ENCODE measurements at places on chromosomes 13 and 19. TPM values are rescaled to one million over a fixed set of nuclear protein-coding genes. Genes with fewer than 3 reads are reported as not detected.

GRCh38 chr19:5934069-5934401, 20.0 kb downstream of the CAPS start:
- no peaks in the 10 kb centered on the region for H3K4me1 ChIP-seq
- peaks cover 30% of the 10 kb centered on the region for H3K36me3 ChIP-seq
- DNase-seq, result no peak
- peak overlapping the region; percentile 74 for H3K27ac ChIP-seq

DNA sequence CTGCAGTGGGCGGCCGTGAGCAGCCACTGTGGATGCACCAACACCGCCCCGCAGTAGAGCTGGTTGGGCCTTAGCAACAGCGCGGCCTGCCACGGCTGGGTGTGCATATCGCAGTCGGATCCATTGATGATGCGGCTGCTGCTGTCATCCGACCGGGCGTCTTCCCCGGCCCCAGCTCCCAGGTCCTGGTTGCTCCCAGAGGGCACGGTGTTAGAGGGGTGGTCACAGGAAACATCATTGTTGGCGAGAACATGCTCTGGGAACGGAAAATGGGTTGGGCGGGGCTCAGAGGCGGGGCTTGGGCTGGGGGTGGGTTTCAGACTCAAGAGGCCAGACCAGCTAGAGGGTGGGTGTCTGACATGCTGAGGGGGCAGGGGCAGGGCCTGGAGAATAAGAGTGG, 3.0 kb downstream of the KLK5 start:
- no peaks in the 10 kb centered on the region for H3K36me3 ChIP-seq
- no peak overlapping the region for H3K27ac ChIP-seq
- no peak for DNase-seq
- H3K4me1 ChIP-seq, result no peaks in the 10 kb centered on the region
- H3K27me3 ChIP-seq, result no peaks in the 10 kb centered on the region
- H3K4me3 ChIP-seq, result no peak overlapping the region

ZNF497 gene
- 7.6 TPM for total RNA-seq

DNA sequence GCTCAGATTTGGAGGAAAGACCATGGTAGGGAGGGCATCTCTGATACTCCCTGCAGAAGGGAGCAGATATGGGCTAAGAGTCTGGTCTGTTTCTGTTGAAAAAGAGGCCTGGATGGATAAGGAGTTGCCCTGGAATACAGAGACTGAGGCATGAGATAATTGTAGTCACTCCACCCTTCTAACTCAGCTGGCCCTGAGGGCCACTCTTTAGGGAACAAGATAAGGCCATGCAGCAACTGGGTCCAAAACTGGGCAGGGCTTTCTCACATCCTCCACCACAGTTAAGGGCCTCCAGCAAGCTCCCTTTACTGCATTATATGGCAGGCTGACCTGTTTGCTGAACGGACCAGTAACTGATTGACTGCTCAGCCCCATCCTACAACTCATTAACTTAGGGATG, 1.3 kb downstream of the ZNF749 start:
- H3K36me3 ChIP-seq, result no peaks in the 10 kb centered on the region
- peaks cover 14% of the 10 kb centered on the region for H3K4me1 ChIP-seq
- H3K4me3 ChIP-seq, result peak overlapping the region; percentile 68

- H3K27me3 ChIP-seq, result peaks cover 38% of the 10 kb centered on the region
- H3K36me3 ChIP-seq, result no peaks in the 10 kb centered on the region
- peak; percentile 7 for DNase-seq
- H3K4me1 ChIP-seq, result peaks cover 6% of the 10 kb centered on the region
- peak overlapping the region; percentile 8 for H3K4me3 ChIP-seq
Measured at GRCh38 chr13:34750078-34750931, 191.8 kb upstream of the NBEA start.

SLC8A2 gene
- 4.6 TPM for total RNA-seq

CYSLTR2 gene
- 0.30 TPM for total RNA-seq

ATP4B gene
- total RNA-seq, result not detected

DNA sequence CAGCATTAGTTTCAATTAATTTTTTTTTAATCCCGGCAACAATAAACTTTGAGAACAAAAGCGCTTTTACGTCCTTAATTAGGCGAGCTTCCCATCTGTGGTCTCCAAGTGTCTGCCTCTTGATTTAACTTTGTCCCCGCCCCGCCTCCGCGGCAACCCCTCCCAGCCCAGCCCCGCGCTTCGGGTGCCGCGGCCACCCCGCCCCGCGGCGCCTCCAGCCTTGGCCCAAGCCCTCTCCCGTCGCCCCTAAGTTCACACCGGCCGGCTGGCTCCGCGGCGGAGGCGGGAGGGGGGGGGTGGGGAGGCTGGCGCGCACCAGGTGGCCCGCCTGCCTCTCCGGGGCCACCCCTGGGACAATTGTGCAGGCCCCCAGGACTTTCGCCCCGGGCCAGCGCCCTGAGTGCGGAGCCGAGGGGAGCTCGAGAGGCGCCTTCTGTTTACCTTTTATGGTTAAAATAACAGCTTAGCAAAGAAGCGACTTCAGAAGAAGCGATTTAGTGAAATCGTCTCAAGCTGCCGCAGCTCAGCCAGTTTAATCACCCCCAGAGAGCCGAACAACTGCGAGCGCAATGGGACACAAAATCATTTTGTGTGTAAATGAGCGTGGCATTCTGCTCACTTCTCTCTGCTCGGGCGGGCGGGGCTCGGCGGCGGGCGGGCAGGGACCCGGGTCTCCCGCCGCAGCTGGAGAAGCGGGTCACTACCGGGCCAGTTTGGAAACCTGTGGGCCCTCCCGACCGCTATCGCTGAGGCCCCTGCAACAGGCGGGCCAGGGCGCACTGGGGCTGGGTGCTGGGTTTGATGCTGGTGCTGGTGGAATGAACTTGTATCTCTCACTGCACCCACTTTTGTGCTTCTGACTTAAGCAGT, 1.4 kb downstream of the KCTD15 start:
- DNase-seq, result peak; percentile 66
- peak overlapping the region; percentile 98 for H3K27ac ChIP-seq
- peaks cover 16% of the 10 kb centered on the region for H3K4me1 ChIP-seq
- peaks cover 14% of the 10 kb centered on the region for H3K36me3 ChIP-seq

DNA sequence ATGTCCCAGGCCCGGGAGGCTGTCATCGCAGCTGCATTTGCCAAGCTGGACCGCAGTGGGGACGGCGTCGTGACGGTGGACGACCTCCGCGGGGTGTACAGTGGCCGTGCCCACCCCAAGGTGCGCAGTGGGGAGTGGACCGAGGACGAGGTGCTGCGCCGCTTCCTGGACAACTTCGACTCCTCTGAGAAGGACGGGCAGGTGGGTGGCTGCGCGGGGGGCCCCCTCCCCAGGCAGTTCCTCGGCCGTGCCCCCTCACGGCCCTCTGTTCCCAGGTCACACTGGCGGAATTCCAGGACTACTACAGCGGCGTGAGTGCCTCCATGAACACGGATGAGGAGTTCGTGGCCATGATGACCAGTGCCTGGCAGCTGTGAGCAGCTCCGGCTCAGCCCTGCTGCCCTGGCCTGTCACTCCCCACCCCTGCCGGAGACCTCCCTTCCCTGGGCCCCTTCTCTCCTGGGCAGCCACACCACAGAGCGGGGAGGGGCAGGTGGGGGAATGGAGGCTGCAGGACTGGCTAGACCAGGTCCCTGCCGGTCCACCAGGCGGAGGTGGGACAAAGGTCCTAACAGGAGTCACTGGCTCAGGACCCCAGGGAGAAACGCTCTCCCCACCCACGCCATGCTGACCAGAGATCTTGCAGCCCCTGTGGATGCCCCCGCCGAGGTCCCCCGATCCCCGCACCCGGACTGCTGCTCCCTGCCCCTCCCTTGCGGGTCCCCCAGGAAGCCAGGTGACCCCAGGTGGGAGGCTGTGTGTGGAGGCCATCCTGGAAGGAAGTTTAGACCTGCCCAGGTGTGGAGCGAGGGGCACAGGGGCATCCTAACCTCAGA, 1.1 kb downstream of the CAPS start:
- H3K27ac ChIP-seq, result peak overlapping the region; percentile 75
- H3K4me3 ChIP-seq, result no peak overlapping the region
- no peak for DNase-seq
- H3K4me1 ChIP-seq, result peaks cover 15% of the 10 kb centered on the region
- H3K36me3 ChIP-seq, result peaks cover 30% of the 10 kb centered on the region
